ENCODE measurements at places on chromosomes 2 and 18.
A peak's percentile ranks its signal among the peaks of the same experiment; 100 is the strongest.

GRCh38 chr18:23542461-23542860 lies 39.1 kb downstream of the RMC1 start:
- DNase-seq, result no peak

DNA sequence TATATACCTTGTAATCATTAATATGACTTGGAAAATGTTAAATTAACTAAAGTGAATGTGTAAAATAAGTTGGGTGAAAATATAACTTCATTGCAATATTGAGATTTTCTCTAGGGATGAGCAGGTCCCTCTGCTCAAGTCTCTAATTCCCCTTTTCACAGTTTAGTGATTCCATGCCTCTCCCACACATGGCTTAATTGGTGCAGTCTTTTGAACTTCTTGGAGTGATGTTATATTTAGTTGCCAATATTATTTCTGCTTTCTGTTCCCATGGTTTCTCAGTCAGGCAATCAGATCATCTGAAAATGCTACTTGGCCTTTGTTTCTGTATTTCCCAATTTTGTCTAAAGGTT lies 233.7 kb upstream of the SPOPL start:
- DNase-seq, result no peak

GRCh38 chr2:85611705-85612587 lies at the start of gene C2orf68:
Gene C2orf68, minus strand, starts transcription at chr2:85612066. Its CDS starts 82 bp downstream, at chr2:85611984.
- DNase-seq, result peak; percentile 93

GRCh38 chr18:49874238-49874637 lies 60.9 kb upstream of the ACAA2 start:
- DNase-seq, result no peak

- peak; percentile 36 for DNase-seq
These were observed 25.2 kb upstream of the STON1 start for GRCh38 chr2:48504647-48505327.

DNA sequence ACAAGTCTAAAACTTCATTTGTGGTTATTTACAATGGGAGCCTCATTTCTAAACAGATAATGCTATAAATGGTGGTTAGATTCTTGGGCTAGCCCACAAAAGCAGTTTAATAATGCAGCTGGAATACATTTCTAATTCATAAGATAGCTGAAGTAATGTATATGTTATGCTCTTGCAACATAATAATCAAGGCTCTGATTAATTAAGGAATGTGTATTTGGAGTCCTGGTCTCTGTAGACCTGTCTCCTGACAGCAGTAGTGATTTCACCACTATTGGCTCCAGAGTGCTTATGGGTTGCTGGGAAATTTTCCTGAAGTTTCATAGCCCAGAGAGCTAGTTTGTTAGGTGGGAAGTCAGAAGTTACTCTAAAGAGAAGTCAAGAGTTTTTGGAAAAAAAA lies 21.3 kb upstream of the CDC42EP3 start:
- no peak for DNase-seq

GRCh38 chr2:241813644-241814392 lies 4.8 kb downstream of the NEU4 start:
- peak; percentile 5 for DNase-seq

DNA sequence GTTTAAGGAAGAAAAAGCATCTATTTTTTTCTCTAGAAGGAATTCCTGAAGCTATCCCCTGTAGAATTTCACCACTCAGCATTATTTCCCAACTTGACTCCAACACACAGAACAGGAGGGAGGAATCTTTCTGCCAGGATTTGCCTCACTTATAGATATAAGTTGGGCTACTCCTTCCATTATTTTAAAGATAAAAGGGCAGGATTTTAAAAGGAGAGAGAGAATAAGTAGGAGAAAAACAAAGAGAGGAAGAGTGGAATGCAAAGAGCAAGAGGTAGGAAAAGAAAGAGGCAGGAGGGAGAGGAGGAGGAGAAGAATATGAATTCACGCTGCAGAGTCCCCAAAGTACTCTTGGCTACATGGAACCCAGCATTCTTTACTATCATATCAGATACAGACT lies 182.5 kb downstream of the TCF4 start:
- DNase-seq, result no peak
